ENCODE measurements at places on chromosomes 11 and 22. TPM values are rescaled to one million over a fixed set of nuclear protein-coding genes. Genes with fewer than 3 reads are reported as not detected.

C11orf16 gene
- not detected for total RNA-seq

OR8A1 gene
- not detected for total RNA-seq

MRPL21 gene
- total RNA-seq = 107 TPM

SMCO4 gene
- 65.6 TPM for total RNA-seq

PTPMT1 gene
- 19.6 TPM for total RNA-seq

PGR gene
- total RNA-seq = 13.9 TPM

OR51E2 gene
- total RNA-seq = 0.25 TPM

Measured in heart left ventricle (tissue), 16 donors.